Stimulated activated CD4-positive, alpha-beta T cell treated with anti-CD3 and anti-CD28 coated beads, Interleukin-15, amount 100 ng/mL, for 48 hours (primary cell): ENCODE measurements at places on chromosomes 2 and 18.

DNA sequence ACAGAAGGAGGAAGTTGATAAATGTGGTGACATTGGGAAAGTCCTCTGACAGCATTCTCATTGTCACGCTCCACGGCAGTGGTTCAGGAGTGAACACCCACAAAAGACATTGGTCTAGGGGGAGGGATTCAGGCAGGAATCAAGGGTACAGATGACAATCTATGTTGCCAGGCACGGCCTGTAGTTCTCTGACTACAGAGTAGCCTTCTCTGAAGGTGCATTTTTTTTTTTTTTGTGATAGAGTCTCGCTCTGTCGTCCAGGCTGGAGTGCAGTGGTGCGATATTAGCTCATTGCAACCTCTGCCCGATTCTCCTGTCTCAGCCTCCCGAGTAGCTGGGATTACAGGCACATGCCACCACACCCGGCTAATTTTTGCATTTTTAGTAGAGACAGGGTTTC is 7.4 kb upstream of the MOB1A start:
- no peak for DNase-seq

- DNase-seq: no peak
Observed at GRCh38 chr18:36900466-36900865, 71.5 kb downstream of the KIAA1328 start.

GRCh38 chr2:11799826-11800225 is 53.4 kb downstream of the LPIN1 start:
- DNase-seq: no peak

- DNase-seq: no peak
Observed at GRCh38 chr2:165844216-165844615, 50.2 kb upstream of the GALNT3 start.

DNA sequence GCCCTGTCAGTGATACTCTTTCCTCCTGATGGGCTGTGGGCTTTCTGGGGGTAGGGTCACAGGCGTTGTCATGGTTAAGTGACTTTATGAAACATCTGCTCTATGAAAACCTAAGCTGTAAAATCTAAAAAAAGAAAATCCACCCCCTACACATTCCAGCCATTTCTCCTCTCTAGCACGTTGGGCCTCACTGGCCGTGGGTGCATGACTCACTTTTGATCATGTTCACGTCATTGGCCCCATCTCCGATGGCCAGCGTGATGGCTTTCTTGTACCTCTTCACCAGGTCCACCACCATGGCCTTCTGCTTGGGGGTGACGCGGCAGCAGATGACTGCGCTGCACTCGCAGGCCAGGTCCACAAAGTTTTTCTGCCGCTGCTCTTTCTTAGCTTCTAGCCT is 39.3 kb upstream of the NARS1 start:
- no peak for DNase-seq

- no peak for DNase-seq
Observed at GRCh38 chr2:223107825-223108224, 55.8 kb downstream of the KCNE4 start.

- DNase-seq: no peak
Observed at GRCh38 chr2:66862885-66863650, 428.1 kb downstream of the MEIS1 start.

GRCh38 chr18:66548747-66549146 is 55.1 kb downstream of the CDH19 start:
- no peak for DNase-seq

GRCh38 chr2:65490222-65490621 is 57.8 kb upstream of the SPRED2 start:
- DNase-seq: no peak

DNA sequence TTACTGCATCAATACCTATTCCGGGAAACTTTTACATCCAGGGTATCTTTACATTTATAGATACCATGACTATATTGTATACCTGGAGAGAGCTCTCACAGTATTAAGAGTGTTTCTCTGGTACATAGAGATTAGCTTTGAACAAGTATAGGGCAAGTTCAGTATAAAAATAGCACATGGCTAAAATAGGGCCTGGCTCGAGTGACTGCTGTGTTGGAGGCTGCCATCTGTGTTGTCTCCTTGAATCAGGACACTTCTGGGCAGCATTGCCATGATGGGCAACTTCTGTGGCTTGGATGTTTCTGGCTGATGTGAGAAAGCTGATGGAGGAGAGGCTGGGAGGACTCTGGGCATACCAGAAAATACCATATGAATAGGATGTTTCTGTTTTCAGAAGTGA is 18.7 kb downstream of the ARHGAP28 start:
- no peak for DNase-seq

DNA sequence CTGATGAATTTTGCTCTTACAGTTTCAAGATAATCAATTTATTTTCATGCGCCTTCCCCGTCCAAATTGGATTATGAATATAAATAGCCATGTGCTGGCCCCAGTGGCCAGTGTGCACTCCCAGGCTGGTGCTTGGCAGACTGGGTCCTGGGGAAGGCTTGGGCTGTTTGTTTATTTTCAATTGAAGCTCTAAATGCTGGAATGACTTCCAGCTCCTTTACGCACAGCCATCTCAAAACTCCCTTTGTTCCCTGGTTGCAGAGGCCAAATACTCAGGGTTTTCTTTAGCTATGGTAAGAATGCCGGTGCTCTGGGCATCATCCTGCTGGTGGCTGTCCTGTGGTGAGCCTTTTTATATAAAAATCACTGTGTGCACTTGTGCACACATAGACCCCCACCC is 131.5 kb downstream of the PRKCE start:
- no peak for DNase-seq

GRCh38 chr2:35963824-35964223 is 391.8 kb upstream of the CRIM1 start:
- no peak for DNase-seq

DNA sequence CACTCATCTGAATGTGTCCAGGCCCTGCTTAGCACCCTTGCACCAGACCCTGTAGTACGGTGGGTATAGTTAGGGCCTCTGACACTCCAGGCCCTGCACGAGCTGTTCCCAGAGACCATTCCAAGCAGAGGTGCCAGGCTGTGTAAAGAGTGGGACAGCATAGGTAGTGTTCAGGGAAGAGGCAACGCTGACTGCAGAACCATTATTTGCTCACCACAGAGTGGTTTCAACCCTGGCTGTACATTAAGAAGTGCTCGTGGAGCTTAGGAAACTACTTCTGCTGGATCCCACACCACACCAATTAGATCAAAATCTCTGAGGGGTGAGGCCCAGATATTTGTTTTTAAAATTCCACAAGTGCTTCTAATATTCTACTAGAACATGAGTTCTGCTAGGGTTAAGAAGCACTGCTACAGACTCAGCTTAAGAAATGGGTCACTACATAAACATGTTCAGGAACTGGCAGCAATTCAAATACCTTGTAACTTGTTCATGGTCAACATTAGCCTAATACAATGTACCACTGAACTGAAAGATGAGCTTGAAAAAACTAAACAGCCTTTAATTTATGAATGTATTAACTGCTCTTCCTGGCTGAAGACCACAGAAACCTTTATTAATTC is 183.0 kb downstream of the MYO5B start:
- no peak for DNase-seq

GRCh38 chr18:34314847-34315246 is 90.1 kb upstream of the NOL4 start:
- DNase-seq: no peak

- DNase-seq: no peak
Observed at GRCh38 chr2:119232666-119232993, 9.0 kb downstream of the STEAP3 start.

DNA sequence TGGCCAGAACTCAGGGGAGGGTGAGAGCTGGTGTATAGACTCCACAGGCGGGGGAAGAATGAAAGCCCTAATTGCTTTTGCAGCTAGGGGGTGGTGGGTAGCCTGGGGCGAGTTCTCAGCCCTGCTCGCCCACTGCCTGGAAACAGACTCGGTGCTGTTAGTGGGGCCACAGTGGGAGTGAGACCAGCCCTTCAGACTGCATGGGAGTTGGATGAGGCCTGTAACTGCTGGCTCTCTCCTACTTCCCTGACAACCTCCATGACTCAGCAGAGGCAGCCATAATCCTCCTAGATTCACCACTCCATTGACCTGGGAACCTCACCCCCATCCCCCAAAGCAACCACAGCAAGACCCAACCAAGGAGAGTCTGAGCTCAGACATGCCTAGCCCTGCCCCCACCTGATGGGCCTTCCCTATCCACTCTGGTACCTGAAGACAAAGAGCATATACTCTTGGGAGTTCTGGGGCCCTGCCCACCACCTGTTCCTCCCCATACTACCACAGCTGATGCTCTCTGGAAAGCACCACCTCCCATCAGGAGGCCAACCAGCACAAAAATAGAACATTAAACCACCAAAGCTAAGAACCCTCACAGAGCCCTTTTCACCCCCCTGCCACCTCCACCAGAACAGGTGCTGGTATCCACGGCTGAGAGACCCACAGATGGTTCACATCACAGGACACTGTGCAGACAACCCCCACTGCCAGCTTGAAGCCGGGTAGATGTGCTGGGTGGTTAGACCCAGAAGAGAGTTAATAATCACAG is 226.3 kb downstream of the EIPR1 start:
- DNase-seq: no peak

- DNase-seq: no peak
Observed at GRCh38 chr2:177306550-177306949, 42.0 kb upstream of the NFE2L2 start.

DNA sequence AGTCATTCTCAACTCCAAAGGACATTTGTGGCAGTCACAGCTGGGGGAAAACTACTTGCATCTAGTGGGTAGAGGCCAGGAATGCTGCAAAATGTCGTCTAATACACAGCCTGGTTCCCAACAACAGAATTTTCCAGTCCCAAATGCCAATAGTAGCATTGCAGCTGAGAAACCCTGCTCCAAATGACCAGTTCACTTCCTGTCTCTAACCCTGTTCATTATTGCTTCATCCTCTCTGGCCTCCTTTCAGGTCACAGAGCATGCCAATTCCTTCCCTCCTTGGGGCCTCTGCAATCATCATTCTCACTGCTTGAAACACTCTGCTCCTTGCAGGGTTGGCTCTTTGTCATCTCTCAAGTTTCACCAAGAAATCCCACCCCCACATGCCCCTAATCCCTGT is 139.1 kb downstream of the IRS1 start:
- no peak for DNase-seq

DNA sequence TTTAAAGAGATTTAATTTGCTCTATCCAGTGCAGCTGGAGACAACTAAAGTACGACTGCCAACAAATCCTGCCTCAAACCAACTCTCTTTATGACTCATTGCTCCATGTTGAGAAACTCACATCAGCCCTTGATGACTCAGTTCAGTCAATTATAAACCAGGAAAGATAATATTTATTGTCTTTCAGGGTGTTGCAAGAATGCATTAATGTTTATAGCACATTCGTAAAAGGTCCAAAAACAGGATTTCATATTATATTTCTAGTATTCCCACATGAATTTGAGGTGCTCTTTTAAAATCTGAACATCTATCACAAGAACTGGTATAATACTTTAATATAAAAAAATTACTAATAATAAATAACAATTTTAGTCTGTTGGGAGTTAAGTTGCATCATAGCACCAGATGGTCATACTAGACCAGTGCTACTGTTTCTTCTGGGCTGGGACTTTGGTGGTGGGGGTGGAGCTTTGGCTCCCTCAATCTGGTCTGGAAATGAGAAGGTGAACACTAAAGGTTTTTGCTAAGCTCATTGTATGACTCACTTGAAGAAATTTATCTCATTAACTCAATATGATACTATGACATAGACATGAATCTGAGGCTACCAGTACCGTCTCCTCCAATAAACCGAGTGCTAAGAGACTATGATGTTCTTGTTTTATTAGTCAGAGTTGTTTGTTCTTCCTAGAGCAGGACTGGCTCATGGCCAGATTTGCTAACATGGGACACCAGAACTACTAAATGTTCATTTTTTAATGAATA is 26.6 kb upstream of the MAP3K20 start:
- peak; percentile 21 for DNase-seq

DNA sequence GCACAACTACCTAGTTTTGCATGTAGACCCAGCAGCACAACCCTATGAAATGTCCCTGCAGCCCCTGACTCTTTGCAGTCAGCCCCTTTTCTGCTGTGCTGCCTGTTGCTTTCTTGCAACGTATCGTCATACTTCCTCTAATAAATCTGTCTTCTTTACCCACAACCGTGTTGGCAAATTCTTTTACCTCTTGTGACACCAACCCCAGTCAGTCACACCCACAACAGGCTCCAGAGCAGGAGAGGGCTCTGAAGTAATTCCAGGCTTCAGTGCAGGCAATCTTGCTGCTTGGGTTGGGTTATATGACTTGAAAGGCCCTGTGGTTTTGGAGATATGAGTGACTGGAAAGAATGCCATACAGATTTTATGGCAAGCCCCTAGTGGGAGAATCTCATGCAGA is 79.1 kb upstream of the KCNH7 start:
- no peak for DNase-seq

- DNase-seq: no peak
Observed at GRCh38 chr2:71154798-71155197, 24.4 kb downstream of the MPHOSPH10 start.

DNA sequence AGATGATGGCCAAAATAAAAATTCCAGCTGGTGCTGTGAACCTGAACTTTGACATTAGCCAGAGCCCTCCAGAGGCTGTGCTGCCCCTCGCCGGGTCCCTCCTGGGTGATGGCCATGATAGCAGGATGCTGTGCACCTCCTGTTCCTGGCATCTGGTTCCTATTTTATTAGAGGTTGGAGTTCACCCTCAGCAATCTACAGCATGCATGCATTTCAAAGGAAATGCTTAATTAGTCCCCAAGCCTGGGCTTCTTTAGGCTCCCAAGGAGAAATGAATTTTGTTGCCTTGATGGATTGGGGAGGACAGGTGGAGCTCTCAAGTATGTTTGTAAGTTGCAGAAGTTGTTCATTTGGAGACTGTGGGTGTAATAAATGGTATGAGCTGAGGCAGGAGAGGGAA is 166.9 kb downstream of the GLI2 start:
- DNase-seq: no peak

- DNase-seq: no peak
Observed at GRCh38 chr2:15851076-15851693, 89.2 kb upstream of the MYCN start.

- DNase-seq: no peak
Observed at GRCh38 chr2:55019526-55020258, 30.6 kb downstream of the RTN4 start.

DNA sequence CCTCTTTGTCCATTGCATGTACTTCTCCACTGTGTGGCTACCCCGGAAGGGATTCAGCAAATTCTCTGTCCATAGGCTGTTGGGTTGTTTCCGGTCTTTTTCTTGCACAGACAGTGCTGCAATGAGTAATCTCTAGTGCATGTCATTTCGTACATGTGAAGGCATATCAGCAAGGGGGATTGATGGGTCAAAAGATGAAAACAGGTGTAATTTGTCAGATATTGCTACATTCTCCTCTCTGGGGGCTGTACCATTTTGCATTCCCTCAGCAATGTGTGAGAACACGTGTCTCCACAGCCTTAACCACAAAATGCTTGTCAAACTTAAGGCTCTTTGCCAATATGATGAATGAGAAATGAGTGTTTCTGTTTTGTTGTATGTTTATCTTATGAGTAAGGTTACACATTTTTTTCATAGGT is 60.5 kb downstream of the KLHL29 start:
- no peak for DNase-seq

DNA sequence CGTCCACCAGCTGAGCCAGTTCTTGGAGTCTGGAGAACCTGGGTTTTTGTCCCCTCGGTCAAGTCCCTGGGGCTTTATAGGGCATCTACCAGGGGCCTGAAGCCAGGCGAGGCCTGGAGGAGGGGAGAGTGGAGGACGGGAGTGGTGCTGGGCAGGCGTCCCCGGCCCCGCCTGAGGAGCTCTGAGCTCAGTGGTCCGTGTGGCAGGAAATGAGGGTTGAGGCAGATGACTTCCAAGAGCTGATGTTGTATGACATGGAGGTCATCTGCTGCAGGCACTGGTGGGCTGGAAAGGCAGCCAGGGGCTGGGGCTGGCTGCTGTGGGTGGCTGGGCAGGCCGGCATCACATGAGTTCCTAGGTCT is 118.5 kb upstream of the HS6ST1 start:
- DNase-seq: no peak
